ENCODE measurements at places on chromosomes 12 and 14.
A peak's percentile ranks its signal among the peaks of the same experiment; 100 is the strongest.

GRCh38 chr14:95048771-95049312, 108.5 kb downstream of the DICER1 start:
- no peak for DNase-seq

DNA sequence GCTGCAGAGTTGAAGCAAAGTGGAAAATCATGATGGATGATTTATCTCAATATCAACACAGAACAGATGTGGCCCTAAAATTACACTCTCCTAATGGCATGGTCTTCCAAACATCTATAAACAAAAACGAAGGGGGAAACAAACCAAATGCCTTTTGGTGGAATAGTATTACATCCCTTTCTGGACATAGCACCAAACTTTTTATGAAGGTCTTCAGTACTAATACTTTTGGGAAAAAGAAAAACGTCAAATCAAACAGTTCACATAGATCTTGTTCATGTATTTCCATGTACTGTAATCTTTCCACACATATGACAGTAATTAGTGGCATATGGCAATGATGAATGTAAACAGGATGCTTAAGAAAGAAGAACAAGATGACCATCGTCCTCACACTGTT, 22.9 kb upstream of the ANAPC7 start:
- DNase-seq: no peak

- no peak for DNase-seq
These were observed 37.4 kb upstream of the HIGD1C start for GRCh38 chr12:50914872-50915484.

- no peak for DNase-seq
These were observed 6.5 kb upstream of the AQP2 start for GRCh38 chr12:49944046-49944445.

GRCh38 chr12:64716371-64716770, 42.8 kb downstream of the GNS start:
- no peak for DNase-seq

DNA sequence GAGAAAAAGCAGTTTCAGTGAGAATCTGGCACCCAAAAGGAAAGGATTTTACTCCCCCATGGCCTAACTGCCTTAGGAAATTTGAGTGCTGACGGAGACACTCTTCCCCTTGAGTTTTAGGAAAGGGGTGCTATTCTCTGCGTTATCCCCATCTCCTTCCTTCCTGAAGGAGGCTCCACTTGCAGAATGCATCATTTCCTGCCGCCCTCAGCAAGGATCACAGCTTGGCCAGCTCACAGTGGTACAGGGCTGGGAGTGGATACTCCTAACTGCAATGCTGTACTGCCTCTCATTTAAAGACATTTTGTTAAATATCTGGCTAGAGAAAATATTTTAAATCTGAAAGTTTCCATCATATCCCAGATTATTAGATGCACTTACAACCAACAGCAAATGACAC, 33.0 kb downstream of the RDH12 start:
- no peak for DNase-seq

- DNase-seq: no peak
These were observed 179.0 kb downstream of the SLC41A2 start for GRCh38 chr12:104779134-104779533.

DNA sequence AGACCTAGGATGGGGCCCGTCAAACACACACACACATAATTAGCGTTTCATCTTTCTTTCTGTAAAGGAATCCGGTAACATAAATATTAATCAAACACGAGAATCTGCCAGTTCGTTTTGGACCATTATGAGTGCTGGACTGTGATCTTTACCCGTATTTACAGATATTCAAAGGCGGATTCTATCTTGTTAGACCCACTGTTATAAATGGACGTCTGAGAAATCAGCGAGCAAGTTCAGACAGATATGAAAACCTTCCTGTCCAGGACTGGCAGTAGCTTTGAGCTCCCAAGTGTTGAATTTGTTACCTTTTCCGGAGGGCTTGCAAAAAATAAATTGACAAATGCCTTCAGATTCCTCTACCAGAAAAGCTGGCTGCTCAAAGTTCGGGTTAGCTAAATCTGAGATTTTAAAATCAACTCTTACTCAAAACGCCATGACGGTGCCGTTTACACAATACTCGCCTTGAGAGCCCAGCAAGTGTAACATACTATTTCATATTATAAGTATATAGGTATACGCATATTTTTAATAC, 27.6 kb downstream of the BCL11B start:
- no peak for DNase-seq

GRCh38 chr12:4044101-4044500, 170.9 kb upstream of the PARP11 start:
- DNase-seq: no peak

DNA sequence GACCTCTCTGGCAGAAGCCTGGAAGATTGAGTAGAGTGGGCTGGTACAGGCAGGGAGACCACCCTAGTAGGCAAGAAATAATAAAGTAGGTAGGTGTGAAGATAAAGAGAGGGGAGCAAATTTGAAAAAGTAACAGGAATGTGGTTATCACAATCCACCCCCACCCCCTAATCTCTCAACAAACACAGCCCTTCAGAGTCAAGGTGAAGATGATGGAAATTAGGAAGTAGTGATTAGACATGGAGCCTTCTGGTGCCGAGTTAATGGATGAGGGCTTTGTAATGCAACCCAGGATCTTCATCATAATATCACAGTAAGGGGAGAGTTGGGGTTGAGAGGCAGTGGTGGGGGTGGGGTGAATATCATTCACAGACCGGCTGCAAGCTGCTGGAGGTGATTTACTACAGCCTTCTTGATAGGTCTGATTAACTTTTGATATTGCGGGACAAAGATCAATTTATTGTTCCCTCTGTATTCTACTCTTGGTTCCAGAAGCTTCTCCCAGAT, 29.2 kb upstream of the CRY1 start:
- DNase-seq: no peak

- DNase-seq: no peak
These were observed 157.6 kb upstream of the TMTC2 start for GRCh38 chr12:82529101-82529500.

DNA sequence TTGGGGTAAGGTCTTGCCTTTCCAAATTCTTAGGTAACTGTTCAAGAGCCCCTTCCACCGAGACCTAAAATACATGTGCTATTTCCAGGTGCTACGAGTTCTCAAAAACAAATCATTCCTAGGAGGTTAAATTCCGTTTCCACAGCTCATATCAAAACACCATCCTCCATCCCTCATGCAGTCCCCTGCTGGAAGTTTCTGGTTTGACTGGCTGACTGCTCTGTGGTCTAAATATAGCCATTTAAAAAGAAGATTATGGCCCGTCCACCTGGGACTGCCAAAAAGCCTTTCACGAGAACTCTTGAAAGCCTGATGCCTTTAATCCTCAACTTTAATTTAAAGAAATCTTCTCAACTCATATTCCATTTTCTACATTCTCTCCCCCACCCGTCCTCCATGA, 201.5 kb upstream of the MYL2 start:
- no peak for DNase-seq

DNA sequence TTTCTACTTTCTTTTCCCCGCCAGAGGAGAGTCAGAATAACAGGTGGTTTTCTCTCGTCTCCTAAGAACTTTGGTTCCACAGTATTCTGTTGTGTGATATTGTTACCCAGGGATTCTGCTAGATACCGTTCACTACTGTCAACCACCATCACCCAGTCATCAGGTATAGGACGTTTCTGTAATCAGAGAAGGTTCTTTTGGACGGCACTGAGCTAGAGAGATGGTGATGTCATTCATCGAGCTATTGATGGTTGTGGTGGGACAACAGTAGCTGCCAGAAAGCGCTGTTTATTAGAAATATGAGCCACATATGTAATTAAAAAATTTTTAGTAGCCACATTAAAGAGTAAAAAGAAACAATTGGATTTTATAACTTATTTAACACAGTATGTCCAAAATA, 17.0 kb downstream of the ERC1 start:
- DNase-seq: no peak

- no peak for DNase-seq
These were observed 794.5 kb upstream of the TBX3 start for GRCh38 chr12:115478505-115478904.

DNA sequence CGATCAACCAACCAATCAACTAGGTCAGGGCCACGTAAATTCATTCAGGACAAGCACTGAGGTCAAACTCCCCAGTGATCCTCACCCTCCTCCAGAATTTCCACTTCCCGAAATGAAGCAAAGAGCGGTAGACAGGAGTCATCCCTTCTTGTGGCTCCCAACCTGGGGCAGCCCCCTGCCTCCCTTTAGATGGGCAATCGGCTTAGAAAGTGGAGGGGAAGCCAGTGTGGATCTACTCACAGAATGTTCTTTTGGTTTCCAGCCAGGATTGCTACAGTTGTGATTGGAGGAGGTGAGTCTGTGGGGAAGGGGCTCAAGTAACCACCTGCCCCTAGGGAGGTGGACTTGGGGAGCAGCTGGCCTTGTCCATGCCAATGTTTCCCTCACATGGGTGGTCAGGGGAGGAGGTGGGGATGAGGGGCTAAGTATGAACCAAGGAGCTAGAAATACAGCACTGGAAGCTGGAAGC, 4.1 kb downstream of the IFI27 start:
- no peak for DNase-seq

- no peak for DNase-seq
These were observed 267.1 kb upstream of the CRY1 start for GRCh38 chr12:107360482-107360881.

DNA sequence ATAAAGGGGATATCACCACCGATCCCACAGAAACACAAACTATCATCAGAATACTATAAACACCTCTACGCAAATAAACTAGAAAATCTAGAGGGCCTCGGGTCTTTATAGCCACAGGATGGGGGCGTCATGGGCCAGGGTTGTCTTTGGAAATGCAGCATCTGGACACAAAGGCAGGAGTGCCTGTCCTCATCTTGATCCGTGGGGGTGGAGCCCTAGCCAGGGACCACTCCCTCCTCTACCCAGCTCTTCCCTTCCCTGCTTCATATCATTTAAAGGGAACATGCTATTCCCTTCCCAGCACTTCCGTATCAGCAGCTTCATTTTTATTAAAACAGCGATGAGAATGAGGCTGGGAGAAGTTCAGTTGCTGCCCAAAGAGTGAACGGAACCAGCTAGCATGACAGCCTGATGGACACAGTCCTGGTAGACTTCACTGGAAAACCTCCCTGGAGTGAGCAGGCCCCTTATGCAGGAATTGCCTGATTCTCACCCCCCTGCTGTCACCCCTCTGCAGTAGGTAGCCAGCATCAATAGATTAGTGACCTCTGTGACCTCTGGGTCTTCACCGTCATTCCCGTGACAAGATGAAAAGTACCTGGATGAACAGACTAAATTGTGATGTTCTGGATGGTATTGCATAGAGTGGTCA, 251.4 kb upstream of the RGS6 start:
- DNase-seq: no peak

GRCh38 chr14:24984846-24985589, 64.9 kb downstream of the STXBP6 start:
- no peak for DNase-seq

GRCh38 chr14:59961518-59962062, 41.6 kb downstream of the LRRC9 start:
- DNase-seq: no peak

GRCh38 chr12:131987552-131987951, 37.8 kb downstream of the EP400 start:
- DNase-seq: no peak

DNA sequence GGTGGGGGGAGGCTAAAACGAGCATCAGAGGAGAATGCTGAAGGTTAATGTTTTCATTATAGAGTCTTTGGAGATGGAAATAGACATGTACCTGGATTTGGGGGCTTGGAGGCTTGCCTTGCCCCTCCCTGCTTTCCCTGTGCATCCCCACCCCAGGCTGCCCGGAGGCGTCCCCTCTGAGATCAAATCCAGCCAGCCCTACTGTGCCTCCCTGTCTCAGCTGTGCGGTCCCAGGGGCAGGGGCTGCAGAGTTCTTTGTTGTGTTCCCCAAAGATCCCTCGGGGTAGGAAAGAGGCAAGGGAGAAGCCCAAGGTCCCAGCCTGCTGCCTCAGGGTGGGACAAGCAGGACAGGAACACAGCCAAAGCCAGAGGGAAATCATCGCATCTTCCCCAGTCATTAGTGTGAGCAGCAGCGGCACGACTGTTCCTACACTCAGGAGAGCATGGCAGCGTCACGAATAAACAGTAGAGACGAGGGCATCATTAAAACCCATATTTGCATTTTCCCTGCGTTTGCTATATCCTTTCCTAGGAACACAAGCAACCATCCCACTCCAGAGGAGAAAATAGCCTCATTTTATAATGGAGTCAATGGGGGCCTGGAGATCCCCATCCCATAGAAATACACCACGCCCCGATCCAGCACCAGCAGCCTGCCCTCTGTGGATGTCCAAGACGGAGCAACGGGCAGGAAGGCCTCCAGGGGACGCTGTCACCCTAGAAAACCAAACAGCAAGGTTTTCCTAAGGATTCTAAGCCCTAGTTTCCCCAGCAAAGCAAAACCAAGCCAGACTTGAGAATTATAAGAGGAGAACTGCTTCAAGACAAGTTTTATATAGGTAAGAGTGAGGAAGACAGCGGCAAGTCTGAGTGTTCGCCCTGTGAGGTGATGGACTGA, 32.4 kb downstream of the ANO2 start:
- DNase-seq: no peak

- DNase-seq: no peak
These were observed 97.5 kb downstream of the CRACR2A start for GRCh38 chr12:3655328-3655900.

DNA sequence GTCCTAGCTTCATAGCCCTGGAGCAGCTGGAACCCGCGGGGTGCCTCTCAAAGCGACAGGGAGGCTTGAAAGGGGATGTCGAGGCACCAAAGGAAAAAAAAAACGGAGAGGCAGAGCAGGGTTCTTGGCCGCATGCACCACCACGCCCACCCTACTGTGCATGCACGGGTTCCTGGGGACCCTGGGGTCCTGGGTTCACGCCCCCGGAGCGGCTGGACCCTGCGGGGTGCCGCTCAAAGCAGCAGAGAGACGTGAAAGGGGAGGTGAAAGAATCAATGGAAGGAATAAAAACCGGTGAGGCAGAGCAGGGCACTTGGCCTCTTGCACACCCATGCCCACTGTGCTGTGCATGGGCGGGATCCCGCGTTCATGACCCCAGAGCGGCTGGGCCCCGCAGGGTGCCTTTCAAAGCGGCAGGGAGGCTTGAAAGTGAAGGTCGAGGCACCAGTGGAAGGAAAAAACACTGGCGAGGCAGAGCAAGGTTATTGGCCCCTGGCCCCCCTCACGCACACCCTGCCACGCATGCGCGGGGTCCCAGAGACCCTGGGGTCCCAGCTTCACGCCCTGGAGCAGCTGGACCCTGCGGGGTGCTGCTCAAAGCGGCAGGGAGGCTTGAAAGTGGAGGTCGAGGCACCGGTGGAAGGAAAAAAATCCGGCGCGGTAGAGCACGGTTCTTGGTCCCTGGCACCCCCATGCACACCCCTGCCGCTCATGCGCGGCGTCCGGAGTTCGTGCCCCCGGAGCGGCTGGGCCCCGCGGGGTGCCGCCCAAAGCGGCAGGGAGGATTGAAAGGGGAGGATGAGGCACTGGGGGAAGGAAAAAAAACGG, 318.5 kb downstream of the ALG10 start:
- DNase-seq: no peak

GRCh38 chr12:91307957-91308670, 125.5 kb upstream of the DCN start:
- DNase-seq: no peak

- no peak for DNase-seq
These were observed 33.7 kb upstream of the CCNT1 start for GRCh38 chr12:48750215-48750614.

- DNase-seq: no peak
These were observed 2.5 kb upstream of the ALDH2 start for GRCh38 chr12:111764120-111764821.

- peak; percentile 78 for DNase-seq
These were observed 71.3 kb downstream of the FLRT2 start for GRCh38 chr14:85601246-85601645.

Measured in NCI-H748 treated with DMSO at 0.1 percent for 48 hours (cell line).